Bronchial epithelial cell (primary cell): ENCODE measurements at places on chromosomes 4 and X. TPM values are rescaled to one million over a fixed set of nuclear protein-coding genes. Genes with fewer than 3 reads are reported as not detected.

- peak; percentile 81 for DNase-seq
Measured at GRCh38 chr4:99856166-99856565, 38.1 kb downstream of the LAMTOR3 start.

DNA sequence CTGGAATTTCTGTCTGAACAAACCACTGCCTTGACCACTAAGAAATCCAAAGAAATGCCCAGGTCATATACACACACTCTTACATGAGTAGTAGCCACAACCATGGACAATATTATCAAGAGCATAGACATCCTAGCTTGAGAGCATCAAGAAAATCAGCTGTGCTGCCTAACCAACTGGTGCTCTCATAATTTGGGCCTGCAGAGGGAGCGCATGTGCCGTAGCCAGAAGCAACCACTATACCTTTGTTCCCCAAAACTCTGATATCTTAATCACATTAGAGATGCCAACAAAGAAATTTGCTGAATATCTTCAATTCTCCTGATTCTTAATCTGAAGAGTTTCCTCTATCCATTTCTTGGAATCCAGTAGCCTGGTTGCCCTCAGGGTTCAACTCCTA lies 163.6 kb downstream of the ZNF674 start:
- DNase-seq, result peak; percentile 33

- no peak for DNase-seq
Measured at GRCh38 chr4:165210566-165210965, 3.2 kb downstream of the KLHL2 start.

DNA sequence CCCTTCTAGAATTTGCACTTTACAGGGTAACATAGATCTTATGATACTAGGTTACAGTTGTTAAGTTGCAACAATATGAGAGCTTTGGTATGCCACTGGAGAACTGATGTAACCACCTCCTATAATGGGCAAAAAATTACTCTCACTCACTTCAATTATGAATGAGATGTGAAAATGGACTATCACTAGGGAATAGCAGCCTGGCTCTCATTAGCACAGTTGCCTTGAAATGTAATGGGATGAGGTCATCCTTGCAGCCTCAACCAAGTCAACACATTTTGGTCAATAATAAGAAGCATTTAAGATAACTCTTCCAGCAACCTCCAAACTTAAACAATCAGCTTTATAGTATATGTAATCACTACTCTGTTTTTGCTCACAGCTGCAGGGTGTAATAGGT lies 69.4 kb downstream of the TBC1D9 start:
- no peak for DNase-seq

- peak; percentile 77 for DNase-seq
Measured at GRCh38 chrX:20217271-20217670, 49.4 kb downstream of the RPS6KA3 start.

DNA sequence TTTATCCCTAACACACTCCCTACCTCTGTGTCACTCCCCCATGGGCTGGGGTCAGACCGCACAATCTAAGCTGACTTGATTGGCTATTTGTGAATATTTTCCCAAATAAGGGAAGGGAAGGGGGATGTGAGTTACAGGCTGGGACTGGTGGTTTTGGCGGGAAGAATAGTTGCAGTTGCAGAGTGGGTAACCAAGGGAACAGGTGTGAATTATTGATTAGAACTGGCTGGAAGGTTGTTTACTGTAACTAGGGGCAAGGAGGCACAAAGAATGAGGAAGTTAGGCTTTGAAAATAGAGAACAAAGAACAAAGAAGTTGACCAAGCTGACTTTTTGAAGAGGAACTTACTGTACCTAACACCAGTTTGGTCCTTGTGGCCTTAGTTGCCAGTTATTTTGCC lies 88.0 kb upstream of the XAGE2 start:
- no peak for DNase-seq

DNA sequence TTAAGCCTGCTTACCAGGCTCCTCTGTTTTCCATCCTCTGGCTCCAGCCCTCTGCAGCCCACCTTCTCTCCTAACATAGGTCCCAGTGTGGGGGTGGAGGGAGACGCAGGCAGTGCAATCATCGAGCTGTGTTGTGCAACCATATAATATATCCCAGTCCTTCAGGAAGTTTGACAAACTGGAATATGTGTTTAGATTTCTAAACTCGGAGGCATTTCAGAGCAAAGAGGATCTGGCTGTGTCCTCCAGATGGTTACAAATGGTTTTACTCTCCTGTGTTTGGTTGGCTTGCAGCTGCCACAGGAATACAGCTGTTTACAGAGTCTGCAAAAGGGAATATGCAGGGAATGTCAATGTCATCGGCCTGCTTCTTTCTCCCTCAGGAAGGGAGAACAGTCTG lies 195.3 kb upstream of the LNX1 start:
- DNase-seq, result no peak

- DNase-seq, result peak; percentile 75
Measured at GRCh38 chrX:132594129-132594528, 105.3 kb upstream of the MBNL3 start.

GRCh38 chr4:69522554-69522953 lies 26.8 kb upstream of the UGT2B4 start:
- DNase-seq, result no peak

- DNase-seq, result peak; percentile 34
Measured at GRCh38 chrX:151753313-151754046, 18.9 kb downstream of the CNGA2 start.

- peak; percentile 91 for DNase-seq
Measured at GRCh38 chr4:148790691-148791090, 348.5 kb upstream of the NR3C2 start.

DNA sequence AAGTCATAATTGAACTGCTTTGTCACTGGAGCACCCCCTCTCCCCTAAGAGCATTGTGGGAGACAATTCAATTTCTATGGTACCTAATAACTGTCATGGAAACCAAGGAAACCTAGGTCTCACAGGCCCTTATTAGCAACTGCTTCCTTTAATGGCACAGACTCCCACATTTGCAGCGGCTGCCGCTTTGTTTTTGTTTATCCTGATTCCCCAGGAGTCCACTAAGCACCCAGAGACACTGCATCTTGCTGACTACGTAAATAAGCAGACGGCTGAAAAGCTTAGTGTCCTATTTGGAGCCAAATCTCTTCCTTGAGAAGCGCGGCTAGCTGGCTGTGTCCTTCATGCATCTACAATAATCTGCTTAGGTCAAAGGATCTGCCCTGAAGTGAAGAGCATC lies 494.4 kb downstream of the TMA16 start:
- DNase-seq, result no peak

CXXC4 gene
- total RNA-seq, result under 0.01 TPM in 1 of 2 replicates, not detected in the other

FAM149A gene
- total RNA-seq, result 0.26 and 0.64 TPM in 2 replicates

RHOXF1 gene
- total RNA-seq, result not detected in 2 replicates

OCIAD2 gene
- total RNA-seq, result 162 and 415 TPM in 2 replicates

CXorf66 gene
- not detected in 2 replicates for total RNA-seq

PABPC1L2A gene
- not detected in 2 replicates for total RNA-seq

IL1RAPL2 gene
- 0.13 TPM in 1 of 2 replicates, not detected in the other for total RNA-seq

CRMP1 gene
- 0.13 TPM in 1 of 2 replicates, not detected in the other for total RNA-seq

NAP1L3 gene
- total RNA-seq, result not detected in 2 replicates

L1CAM gene
- total RNA-seq, result 0.26 and 1.4 TPM in 2 replicates
